ENCODE measurements at places on chromosomes 2 and 18.

DNA sequence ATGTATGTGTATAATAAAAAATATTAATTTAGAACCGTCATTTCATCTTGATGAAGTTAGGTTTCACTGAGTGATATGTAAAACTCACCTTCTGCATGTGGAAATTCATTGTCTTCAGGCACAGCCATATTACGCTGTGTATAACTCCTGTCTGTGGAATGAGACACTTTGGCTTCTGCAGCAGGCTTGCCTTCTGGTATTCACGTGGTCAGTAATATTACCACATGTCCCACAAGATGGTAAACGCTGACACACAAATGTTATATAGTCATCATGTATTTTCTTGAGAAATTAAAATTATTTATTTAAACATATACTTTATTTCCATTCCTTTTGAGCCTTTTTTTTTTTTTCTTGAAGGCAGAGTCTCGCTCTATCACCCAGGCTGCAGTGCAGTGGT lies 25.1 kb upstream of the AAK1 start:
- no peak for DNase-seq

DNA sequence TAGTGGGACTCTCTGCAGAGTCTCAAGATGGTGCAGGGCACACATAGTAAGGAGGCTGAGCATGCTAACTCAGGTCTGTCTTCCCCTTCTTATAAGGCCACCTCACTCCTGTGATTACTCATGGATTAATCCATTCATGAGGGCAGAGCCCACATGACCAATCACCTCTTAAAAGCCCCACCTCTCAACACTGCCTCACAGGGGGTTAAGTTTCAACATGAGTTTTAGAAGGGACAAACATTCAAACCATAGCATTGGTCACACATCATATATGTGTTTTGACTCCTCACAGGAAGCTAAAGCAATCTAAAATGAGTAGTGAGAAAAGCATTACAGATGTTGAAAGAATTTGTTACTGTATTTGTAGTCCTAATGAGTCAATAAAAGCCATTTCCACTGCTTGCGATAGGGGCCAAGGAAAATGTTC lies 57.5 kb downstream of the DTNA start:
- DNase-seq = no peak

- DNase-seq = no peak
Measured at GRCh38 chr2:225895126-225895525, 495.6 kb downstream of the NYAP2 start.

DNA sequence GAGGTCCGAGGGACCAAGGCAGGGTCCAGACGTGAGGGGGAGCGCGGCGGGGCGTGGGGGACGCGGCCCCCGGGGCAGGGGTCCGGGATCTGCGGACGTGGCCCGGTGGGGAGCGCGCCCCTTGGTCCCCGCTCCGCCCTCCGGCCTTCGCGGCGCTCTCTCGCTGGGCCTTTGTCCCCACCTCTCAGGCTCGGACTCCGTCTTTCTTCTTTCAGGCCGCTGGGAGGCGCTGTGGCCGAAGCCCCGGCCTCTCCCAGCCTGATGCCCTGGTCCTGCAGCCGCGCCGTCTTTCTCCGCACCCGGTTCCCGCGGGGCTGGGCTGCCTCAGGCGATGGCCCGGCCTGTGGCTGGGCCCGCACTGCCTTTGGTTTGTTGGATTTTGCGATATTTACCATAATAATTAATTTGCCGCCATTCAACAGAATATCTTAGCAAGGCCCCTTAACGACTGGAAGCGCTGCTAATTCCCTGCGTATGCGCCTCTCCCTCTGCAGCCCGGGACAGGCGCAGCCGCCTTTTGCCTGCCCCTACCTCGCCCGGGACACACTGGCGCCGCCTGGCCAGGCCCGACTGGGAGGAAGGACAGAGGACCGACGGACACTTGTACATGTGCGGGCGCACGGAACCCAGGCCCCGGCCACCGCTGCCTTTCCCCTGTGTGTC lies 10.8 kb downstream of the SIX3 start:
- DNase-seq = no peak

DNA sequence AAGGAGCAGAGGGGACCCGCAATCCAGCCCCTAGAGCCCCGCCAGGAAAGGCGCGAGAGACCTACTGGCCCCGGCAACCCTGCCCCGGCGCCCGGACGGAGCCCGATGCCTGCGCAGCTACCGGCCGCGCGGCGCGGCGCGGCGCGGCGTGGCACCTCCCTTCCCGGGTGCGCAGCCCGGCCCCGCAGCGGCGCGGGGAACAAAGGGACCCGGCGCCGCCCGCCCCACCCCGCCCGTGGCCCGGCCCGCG lies 307 bp downstream of the CDH2 start:
- DNase-seq = no peak

GRCh38 chr2:196166876-196167275 lies 4.5 kb downstream of the STK17B start:
- DNase-seq = no peak

GRCh38 chr2:70920367-70920715 lies 15.4 kb upstream of the ATP6V1B1 start:
- DNase-seq = no peak

- DNase-seq = no peak
Measured at GRCh38 chr18:75287006-75287405, 76.4 kb downstream of the TSHZ1 start.

- DNase-seq = no peak
Measured at GRCh38 chr2:58508006-58508405, 266.9 kb upstream of the FANCL start.

DNA sequence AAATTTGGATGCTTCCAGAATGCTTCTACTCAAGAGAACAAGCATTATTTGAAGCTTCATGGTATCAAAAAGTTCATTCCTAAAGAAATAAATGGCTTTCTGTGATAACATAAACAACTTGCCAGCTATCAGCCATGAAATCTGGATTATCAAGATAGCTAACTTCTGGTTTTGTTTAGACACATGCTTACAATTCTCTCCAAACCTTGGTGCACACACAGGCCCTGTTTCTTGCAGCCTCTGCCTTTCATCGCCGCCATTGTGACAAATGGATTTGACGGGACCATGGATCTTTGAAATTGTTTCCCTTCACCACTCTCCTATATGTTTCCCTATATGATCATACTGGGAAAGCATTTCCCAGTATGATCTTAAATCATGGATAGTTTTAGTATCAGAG lies 47.9 kb upstream of the CABLES1 start:
- DNase-seq = no peak

DNA sequence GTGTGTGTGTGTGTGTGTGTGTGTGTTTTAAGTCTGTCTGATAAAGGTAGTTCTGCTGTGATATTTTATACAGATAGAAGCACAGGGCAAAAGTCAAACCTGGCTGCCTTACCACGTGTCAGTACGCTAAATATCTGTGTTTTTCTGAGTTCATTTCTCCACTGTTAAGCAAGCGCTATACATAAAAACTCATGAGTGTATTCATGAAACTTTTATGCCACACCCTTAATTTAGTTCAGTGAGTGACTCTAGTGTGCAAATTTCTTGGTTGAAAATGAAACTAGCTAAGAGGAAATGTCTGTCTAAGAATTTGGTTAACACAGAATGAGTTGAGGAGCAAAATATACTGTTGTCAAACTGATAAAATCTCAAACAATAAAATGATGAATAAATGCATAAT lies 11.2 kb downstream of the CASP10 start:
- DNase-seq = no peak

DNA sequence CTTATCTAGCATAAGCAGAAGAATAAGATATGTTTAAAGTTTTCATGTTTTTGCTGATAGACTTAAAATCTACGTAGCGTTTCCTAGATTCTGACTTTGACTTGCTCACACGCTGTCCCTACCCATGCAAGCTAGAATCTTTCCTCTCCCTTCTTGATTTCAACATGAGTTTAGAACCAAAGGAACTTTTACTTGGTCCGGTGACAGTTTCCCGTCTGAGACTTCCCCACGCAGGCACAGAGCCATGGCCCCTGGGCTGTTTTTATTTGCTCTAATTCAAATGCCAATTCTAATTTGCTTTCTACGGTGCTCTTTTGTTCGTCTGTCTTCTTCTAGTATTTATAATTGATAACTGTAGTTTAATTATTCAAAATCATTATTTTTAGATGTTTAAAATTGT lies 467.7 kb downstream of the PARD3B start:
- no peak for DNase-seq

- DNase-seq = no peak
Measured at GRCh38 chr2:221969087-221969829, 329.5 kb downstream of the PAX3 start.

DNA sequence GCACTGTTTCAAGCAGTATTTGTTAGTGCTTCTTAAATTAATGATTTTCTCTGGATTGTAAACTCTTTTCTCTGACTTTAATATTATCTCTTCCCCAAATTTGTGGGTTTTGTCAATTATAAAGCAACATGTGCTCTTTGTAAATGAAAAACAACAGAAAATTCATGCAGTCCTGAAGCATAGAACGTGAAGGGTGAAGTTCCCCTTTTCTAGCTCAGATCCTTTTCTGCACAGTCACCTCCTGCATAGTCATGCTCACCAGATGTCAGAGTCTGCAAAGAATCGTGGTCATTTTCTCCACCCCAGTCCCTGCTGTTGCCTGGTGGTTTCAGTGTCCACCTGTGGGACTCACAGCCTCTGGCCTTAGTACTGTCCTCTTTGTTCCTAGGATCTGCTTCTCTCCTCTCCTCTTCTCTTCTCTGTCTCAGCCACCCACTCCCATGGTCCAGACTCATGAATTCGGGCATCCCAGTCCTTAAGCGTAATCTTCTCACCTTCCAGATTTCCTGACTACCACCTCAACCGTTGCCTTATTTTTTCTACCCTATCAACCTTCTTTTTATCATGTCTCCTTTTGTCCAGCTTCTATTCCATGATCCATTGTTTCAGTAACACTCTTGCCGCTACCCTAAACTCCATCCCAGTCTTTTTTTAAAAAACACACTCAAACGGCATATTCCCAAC lies 229.1 kb downstream of the RTP5 start:
- no peak for DNase-seq

DNA sequence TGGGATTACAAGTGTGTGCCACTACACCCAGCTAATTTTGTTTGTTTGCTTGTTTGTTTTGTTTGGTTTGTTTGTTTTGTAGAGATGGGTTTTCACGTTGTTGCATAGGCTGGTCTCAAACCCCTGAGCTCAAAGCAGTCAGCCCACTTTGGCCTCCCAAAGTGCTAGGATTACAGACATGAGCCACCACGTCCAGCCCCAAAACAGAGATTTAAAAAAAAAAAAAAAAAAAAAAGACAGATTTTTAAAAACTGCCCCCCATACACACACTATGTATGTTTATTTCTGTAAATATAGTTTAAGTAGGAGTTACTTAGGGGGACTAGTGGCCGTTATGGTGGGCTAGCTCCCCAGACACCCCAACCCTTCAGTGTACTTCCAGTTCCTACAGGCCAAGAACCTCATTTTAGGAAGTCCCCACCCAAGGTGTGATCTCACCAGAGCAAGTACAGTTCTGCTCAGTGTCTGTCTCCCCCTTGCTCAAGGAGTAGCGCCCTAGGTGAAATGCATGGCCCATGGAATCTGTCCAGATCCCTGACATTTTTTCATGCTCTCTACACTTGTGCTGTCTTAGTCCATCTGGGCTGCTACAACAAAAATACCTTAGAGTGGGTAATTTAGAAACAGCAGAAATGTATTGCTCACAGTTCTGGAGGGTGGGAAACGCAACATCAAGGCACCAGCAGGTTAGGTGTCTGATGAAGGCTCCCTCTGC lies 1.6 kb upstream of the TMBIM1 start:
- DNase-seq = no peak

DNA sequence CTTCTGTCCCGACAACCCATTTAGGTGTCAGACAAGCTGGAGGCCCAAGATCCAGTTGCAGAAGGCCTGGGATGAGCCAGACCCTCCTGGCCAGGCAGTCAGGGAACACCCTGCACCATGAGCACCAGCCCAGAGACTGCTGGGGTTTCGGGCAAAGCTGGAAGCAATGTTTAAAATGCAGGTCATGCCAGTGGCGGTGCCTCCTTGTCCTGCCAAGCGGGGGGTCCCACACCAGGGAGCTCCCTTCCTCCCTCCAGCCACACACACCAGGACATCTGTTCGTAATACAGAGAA lies 230.2 kb downstream of the ATAD2B start:
- DNase-seq = no peak

DNA sequence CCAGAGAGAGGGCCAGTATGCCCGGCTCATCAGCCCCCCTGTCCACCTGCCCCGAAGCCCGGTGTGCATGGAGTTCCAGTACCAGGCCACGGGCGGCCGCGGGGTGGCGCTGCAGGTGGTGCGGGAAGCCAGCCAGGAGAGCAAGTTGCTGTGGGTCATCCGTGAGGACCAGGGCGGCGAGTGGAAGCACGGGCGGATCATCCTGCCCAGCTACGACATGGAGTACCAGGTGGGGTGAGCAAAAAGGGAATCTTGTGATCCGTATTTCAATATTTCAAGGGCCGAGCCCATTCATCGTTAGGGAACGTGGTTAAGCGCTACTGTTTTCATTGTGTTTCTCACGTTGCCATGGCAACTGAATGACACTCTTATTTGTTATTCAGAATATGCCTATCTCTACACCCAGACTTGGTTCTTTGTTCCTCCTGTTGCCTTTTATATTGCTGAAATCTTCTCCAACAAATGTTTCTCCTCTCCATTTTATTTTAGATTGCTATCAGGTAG lies 81.5 kb downstream of the NRP2 start:
- DNase-seq = no peak

DNA sequence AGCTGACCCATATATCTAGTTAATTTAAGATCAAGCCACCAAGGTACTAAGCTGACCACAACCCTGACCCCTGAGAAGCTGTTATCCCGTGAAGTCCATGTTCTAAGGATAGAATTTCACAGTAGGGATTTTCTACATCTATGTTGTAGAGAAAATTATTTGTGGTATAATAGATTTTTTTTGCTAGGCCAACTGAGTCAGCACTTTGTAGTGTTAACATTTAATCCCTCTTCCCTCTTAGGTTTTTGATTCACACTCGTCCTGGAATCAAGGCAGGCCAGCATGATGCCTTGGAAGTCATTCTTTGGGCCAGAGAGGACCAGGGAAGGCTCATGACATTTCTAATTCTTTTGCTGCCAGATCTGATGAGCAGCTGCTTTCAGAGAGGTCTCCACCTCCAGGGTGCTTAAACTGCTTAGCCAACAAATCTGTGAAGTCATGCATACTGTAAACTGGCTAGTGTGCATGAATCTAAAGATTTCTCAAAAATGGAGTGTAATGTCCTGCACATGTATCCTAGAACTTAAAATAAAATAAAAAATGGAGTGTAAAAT lies 102.5 kb downstream of the RBM43 start:
- no peak for DNase-seq

Data from effector CD8-positive, alpha-beta T cell (primary cell).